ENCODE measurements at places on chromosomes 13 and 19.

DNA sequence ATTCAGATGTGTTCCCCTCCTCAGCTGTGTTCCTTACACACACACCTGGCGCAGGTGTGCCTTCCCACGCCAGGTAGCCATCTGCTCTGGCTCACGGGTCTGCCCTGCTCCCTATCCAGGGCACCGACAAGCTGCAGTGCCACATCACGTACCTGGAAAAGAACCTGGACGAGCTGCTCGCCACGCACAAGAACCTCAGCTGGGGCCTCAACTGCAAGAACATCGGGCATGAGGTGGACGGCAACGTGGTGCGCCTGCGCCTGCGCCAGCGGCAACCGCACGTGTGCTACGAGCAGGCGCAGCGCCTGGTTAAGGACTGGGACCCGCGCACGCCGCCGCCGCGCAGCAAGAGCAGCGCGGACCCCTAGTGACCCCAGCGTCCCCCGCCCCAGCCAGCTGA lies 26.5 kb upstream of the CASP14 start:
- DNase-seq, result no peak

GRCh38 chr19:10316229-10317044 lies 622 bp upstream of the FDX2 start:
- DNase-seq, result no peak

DNA sequence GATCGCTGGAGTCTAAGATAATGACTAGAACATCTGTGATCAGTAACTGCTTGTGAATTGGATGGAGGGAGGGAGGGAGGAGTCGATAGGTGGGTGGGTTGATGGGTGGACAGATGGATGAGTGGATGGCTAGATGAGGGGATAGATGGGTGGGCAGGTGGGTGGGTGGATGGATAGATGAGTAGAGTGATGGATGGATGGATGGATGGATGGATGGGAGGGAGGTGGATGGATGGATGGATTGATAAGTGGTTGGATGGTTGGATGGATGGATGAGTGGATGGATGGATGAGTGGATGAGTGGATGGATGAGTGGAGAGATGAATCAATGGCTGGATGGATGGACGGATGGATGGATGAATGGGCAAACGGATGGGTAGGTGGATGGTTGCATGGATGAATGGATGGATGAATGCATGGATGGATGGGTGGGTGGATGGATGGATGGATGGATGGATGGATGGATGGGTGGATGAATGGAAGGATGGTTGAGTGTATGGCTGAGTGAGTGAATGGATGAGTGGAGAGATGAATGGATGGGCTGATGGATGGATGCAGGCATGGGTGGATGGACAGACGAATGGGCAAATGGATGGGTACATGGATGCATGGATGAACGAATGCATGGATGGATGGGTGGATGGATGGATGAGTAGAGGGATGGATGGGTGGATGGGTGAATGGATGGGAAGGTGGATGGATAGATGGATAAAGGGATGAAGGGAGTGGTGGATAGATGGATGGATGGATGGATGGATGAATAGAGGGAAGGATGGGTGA lies 44.0 kb upstream of the NFIC start:
- DNase-seq, result no peak

GRCh38 chr13:27533155-27533643 lies 82.8 kb upstream of the MTIF3 start:
- DNase-seq, result peak; percentile 60

DNA sequence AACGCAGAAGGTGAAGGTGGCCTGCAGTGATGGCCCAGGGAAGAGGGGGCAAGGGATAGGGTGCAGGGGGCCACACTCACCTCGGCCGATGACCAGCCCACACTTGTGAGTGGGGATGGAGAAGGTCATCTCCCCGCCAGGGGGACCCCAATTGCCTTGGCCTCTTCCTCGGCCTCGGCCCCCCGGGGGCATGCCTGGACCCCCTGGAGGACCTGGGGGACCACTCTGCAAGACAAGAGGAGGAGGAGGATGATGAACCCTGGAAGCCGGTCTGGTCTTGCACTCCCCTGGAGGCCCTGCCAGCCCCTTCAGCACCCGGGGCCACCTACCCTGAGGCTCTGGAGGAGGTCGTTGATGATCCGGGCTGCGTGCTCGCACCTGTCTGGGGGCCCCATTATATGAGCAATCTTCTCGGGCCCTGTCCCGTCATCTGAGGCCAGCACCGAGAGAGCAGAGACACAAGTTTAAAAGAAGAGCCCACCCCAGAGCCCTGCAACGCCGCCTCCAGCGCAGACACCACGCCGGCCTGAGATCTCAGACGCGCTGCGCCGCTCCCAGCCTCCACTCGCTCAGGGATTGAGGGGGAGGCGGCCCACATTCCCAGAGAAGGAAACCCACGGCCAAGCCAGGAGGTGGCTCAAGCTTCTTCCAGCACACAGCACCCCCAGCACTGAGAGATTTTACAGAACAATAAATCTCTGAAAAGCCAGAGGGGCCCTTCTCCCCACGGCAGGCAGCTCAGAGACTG lies 7.8 kb downstream of the KHSRP start:
- DNase-seq, result no peak

DNA sequence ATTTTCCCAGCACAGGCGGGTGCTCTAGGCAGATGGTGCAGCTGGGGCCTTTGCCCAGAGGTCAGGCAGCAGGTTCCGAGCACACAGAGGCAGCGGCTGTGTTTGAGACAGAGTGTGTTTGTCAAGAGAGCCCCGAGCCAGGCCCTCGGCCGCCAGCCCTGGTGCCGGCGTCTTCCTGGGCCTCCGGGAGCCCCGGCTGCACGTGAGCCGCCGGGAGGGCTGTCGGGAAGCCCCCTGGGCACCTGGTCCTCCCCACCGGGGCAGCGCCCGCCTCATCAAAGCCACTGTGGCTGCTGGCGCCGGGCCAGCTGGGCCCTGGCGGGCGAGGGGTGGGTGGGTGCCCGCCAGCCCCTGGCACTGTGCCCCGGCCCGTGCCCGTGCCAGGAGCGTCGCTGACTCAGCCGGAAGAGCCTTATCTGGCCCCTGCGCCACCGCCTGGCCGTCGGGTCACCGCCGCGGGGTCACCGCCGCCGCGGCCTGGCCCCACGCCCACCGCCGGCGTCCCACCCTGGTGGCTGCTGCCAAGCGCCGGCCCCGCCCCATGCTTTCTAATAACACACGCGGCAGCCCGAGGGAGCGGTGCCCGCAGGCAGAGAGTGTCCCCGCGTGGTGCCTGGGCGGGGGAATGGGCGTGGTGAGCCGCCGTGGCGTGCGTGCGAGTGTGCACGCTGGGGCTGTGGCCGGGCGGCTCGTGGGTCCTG lies 14.9 kb downstream of the ARID3A start:
- DNase-seq, result peak; percentile 70
